ENCODE measurements at places on chromosomes 6 and 20. TPM values are rescaled to one million over a fixed set of nuclear protein-coding genes. Genes with fewer than 3 reads are reported as not detected.

Gene C6orf15
- not detected for total RNA-seq

DNA sequence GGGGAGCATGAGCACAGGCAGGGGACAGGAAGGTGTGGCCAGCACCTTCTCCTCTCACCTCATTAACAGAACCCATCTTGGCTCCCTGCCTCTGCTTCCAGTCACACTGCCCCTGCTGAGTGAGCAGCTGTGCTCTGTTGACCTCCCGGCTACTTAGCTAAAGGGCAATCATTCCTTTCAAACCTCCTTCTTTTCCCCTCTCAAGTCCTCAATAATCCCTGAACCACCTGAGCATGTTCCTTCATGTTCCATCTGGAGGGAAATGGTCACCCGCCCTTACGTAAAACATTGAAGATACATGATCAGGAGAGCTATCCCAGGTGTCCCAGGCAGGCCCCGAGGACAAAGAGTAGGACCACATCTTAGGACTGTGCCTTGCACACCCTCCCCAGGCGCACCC lies 21.7 kb upstream of the MRPS10 start:
- no peak for DNase-seq

DNA sequence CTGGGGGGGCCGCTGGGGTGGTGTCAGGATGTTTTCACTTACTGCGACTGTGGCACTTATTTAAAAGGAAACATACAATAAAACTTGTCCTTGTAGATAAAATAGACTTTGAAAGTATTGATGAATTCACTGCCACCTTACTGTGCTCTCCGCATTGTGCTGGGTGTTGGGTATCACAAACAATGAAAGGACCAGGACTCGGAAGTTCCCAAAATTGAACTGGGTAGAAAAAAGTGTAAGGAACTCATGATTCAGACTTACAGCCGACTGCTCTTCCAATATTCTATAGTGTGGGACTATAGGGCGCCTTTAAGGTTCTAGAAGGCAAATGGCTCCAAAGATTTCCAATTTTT lies 32.1 kb upstream of the ID4 start:
- no peak for DNase-seq

- DNase-seq, result no peak
These were observed 32.5 kb downstream of the STK38 start for GRCh38 chr6:36514554-36515456.

Gene PACRG
- not detected for total RNA-seq

- no peak for DNase-seq
These were observed 153.8 kb upstream of the IRAK1BP1 start for GRCh38 chr6:78713564-78713963.

- no peak for DNase-seq
These were observed 275.7 kb upstream of the RSPO3 start for GRCh38 chr6:126842769-126843168.

DNA sequence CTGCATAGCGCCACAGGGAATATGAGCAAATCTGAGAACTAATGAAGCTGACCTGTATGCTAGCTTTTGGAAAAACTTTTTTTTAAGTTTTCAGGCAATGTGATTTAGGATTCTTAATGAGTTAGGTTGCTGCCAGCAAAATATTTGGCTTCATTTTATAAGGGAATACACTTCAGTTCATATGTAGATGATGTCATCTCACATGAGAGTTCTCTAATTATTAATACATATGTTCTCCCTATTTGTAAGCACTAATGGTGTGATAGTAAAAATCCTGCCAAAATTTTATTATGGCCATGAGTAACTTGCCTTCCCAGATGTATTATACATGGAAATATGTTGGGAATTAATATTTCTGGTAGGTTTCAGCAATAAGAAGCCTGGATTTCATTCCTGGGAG lies 573.8 kb downstream of the EPM2A start:
- DNase-seq, result no peak

Gene TGM3
- not detected for total RNA-seq

- no peak for DNase-seq
These were observed 5.0 kb downstream of the FNDC11 start for GRCh38 chr20:63558804-63559484.

DNA sequence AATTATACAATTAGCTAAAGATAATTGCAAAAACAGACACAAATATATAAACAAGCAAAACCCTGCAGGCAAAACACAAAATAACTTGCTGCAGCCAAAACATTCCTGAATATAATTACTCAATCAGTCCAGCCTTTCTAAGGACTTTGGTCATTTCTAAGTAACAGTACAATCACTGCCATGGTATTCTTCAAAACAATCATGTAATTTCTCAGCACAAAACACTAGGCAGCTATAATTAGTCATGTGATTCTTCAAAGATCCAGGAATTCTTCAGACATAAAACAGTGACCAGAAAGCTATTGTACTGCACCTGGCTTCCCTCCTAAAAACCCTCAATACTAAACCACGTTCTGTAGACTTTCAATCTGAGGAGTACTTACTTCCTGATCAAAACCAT lies 881.1 kb downstream of the EPHA7 start:
- DNase-seq, result no peak

DNA sequence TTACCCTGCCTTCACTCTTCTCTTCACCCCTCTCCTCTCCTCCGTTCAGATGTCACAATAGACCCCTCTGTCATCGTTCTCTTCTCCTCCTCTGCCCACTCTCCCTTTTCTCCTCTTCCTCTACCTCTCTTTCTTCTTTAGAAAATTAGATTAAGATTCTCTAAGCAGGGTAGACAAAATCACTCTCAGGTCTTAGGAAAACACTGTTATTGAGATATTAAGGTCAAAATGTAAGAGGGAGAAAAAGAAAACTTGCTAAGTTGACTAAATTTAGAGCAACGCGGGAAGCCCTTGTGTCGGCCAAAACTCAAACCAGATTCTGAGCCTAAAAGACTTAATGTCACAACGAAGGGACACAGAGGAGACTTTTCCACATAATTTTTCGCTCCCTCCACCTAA lies 22.1 kb upstream of the ZNF184 start:
- DNase-seq, result no peak

Gene CBFA2T2
- total RNA-seq, result 7.7 TPM

Gene CAGE1
- not detected for total RNA-seq

DNA sequence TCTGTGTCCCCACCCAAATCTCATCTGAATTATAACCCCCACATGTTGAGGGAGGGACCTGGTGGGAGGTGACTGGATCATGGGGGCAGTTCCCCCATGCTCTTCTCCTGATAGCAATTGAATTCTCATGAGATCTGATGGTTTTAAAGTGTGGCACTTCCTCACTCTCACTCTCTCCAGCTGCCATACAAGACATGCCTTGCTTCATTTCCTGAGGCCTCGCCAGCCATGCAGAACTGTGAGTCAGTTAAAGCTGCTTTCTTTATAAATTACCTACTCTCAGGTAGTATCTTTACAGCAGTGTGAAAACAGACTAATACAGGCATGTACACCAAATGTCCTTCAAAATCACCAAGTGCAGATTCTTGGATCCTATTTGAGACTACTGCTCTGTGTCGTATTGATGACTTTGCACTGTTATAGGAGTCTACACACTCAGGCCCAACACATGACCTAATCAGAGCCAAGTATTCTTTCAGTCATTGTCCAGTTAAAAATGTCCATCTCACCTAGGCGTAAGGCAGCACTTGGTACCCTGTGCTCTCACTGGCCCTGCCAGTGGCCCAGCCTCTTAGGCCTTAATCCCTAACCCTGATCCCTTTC lies 52.8 kb upstream of the UST start:
- no peak for DNase-seq

- no peak for DNase-seq
These were observed 41.1 kb downstream of the DYNLT1 start for GRCh38 chr6:158603261-158604047.

Gene PACSIN1
- not detected for total RNA-seq

Gene KIF25
- total RNA-seq, result 0.39 TPM

DNA sequence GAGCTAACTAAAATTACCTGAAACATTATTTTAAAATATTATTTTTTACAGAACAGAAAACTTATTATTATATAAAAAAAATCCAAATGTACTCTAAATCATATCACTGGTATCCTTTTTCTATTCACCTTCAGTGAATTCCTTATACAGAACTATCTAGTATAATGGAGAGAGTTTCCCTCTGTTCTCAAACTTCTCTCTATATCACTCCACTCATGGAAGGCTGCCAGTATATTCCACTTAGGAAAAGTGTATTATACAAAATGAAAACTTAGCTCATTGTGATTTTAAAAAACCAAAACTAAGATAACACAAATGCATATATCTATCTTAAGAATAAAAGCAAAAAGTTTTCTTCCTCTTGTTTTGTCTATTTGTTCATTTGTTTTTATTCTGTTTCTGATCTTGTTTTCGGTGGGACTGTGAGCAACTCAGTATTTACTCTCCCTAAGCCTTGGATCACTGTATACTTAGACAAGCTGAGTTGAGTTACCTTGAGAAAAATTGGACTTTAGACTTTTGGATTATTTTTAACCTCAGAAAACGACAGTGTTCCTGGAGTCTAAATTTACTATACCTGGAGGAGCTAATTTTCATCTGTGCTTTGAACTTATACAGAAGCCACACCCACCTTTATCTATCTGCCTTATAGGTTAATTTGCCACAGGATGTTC lies 61.4 kb downstream of the GPR63 start:
- DNase-seq, result no peak

GRCh38 chr6:118913161-118913560 lies 19.2 kb downstream of the ASF1A start:
- DNase-seq, result no peak

GRCh38 chr6:77040568-77041195 lies 422.6 kb downstream of the HTR1B start:
- DNase-seq, result peak; percentile 60

- no peak for DNase-seq
These were observed 6.5 kb downstream of the GFOD1 start for GRCh38 chr6:13480631-13481501.

Gene NKX2-4
- not detected for total RNA-seq

- no peak for DNase-seq
These were observed 13.6 kb downstream of the CEBPB start for GRCh38 chr20:50203951-50204937.

DNA sequence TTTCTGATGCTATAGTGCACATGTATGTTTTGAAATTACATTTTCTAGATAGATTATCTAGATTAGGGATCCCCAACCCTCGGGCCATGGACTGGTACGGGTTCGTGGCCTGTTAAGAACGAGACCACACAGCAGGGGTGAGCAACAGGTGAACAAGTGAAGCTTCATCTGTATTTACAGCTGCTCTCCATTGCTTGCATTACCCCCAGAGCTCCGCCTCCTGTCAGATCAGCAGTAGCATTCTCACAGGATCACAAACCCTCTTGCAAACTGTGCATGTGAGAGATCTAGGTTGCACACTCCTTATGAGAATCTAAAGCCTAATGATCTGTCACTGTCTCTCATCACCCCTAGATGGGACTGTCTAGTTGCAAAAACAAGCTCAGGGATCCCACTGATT lies 10.4 kb downstream of the CEP57L1 start:
- DNase-seq, result no peak

Gene FGD2
- not detected for total RNA-seq

DNA sequence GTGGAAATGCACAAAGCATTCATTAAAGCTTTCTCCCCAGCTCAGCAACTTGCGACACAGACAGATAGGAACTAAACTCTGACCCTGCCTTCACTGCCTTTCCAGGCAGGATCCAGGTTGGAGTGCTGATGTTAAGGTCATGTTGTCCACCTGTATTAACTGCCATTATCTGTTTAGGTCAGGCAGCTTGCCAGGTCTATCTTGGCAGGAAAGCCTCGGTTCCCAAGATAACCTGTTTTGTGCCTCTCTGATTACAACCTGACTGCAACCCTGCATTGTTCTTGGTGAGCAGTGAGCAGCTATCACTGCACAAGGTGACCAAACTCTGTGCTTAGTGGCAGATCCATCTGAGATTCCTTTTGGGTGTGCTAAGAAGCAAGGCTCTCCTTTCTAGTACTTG lies 23.2 kb upstream of the ELOVL2 start:
- DNase-seq, result no peak

DNA sequence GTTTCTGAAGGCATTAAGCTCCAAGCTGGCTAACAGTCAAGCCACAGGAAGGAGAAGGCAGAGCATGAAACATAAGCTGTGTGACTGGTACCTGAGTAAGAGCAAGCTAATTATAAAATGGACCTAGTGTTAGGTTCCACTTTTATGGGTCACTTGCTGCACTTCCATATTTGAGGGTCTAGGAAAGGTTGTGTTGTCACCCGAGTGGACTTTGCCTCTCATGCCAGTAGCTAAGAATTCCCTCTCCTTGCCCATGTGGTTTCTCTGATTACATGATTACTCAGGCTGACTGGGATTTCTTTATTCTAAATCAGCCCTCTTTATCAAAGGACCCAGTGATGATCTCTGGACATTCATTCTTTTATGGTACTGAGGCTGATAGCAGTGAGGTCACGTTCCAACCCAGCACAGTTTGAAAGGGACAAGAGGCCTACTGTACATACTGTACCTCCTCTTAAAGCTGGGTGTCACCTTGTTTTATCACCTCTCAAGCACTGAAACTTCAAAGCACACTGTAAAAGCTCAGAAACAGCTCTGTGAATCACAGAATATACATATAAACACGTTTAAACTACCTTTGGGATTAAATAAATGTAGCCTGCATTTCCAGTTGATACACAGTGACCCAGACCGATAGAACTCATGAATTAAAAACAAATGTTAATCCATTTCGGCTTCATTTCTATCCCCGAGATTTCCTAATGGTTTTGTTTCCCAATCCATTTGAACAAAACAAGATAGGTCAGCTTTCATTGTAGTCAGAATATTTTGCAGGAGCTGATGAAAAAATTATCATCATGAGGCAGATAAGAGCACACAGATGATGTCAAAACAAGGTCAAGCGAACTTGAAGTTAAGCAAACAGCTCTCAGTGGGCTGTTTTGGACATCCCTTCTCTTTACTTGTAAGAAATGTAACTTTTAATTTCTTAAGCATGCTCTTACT lies 96.5 kb downstream of the ALDH8A1 start:
- peak; percentile 93 for DNase-seq

DNA sequence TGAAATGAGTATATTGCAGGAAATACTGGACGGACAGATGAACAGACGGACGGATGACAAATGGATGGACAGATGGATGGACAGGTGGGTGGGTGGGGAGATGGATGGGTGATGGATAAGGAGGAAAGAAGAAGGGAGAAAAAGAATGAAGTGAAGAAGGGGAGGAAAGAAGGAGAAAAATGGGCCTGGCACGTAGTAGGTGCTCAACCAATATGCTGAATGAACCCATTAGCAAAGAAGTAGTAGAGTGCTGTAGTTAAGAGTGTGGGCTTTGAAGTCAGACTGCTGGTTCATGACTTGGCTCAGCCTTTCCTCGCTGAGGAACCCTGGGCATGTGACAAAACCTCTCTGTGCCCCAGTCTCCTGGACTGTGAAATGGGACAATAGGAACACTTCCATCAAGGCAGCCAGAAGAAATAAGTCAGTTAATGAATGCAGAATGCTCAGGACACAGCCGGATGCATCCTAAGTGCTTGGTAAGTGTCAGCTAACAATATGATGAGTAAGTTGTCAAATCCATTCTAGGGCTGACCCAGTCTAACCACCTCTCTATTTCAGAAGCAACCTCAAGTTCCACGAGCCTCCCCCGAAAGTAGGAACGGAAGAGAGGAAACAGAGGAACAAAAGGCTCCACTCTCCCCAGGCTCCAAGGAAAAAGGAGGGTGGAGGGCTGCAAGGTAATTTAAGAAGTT lies 37.9 kb downstream of the PREX1 start:
- DNase-seq, result no peak

Data from RPMI7951 (cell line).